Globus pallidus (tissue), 1 donor: ENCODE measurements at places on chromosomes 1 and 21.

GRCh38 chr1:248704606-248705005 lies 2.0 kb upstream of the OR14I1 start:
- DNase-seq: no peak

DNA sequence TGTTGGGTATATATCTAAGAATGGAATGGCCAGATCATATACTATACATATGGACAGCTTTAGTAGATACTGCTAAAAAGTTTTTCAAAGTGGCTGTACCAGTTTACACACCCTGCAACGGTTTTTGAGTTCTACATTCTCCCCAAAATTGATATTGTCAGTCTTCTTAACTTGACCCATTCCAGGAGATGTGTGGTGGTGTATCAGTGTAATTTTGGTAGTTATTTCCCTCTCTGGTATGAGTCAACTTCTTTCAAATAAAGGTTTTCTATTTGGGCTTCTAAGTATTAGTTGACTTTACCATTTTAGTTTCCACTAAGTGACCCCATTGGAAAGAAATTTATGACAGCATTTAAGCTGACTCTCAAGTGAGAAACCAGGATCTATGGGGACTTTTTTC lies 29.2 kb downstream of the INKA2 start:
- DNase-seq: no peak

DNA sequence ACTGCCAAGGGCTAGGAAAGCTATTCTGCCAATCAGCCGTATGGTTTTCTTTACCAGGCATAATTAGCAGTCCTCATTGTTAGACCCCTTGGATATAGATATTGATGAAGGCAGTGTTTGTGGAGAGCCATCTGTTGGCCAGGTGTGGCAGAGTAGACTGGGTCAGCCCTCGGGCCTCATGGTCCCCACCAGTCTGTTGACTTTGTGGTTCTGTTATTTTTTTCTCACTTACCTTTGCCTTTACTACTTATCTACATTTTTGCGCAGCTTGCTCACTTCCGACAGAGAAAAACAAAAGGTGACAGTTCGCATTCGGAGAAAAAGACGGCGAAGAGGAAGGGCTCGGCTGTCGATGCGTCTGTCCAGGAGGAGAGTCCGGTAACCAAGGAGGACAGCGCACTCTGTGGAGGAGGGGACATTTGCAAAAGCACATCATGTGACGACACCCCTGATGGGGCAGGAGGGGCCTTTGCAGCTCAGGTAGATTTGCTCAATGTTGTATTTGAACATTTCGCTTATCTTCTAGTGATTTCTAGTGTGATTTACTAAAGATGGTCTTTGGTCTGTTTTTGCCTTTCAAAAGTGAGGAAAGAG lies 2.3 kb downstream of the PCNT start:
- no peak for DNase-seq

DNA sequence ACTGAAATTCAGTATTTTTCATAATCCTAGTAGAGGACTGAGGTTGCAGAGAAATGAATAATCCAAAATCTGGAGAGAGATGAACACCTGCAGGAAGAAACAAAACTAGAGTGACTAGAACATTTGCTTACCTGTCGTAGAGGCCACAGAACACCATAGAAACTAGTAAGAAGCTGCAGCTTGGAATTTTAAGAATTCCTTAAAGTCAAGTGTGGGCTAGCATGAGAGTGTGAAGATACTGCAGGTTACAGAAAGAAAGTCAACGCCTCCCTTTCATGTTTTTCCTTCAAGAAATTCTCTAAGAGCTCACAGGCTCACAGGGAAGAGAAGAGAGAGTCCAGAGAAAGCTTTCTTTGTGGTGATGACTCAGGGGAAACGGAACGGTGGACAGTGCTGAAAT lies 633.7 kb downstream of the LRRIQ3 start:
- no peak for DNase-seq

GRCh38 chr1:112298558-112298957 lies 97.5 kb upstream of the CTTNBP2NL start:
- DNase-seq: no peak

DNA sequence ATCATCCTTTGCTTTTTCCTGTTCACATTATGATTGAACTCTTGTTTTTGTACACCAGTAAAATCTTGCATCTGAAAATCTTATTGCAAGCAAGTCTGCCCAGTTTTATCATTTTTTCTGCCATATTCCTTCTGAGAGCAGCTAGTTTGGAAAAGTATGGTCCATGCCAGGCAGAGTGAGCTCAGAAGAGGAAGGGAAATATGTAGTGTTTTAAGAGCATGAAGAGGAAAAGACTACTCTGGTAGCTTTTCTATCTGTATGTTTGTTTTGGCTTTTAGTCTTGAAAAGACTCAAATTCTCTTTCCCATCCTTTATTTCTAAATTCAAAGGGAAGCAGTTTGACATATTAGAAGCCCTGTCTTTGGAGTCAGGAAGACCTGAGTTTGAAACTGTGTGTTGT lies 125.8 kb downstream of the NFIA start:
- no peak for DNase-seq

- no peak for DNase-seq
Observed at GRCh38 chr1:14440731-14441130, 157.8 kb upstream of the KAZN start.

- DNase-seq: no peak
Observed at GRCh38 chr1:177983482-177984135, 13.8 kb upstream of the SEC16B start.

- no peak for DNase-seq
Observed at GRCh38 chr1:182682898-182683501, 1.4 kb downstream of the RGS8 start.

DNA sequence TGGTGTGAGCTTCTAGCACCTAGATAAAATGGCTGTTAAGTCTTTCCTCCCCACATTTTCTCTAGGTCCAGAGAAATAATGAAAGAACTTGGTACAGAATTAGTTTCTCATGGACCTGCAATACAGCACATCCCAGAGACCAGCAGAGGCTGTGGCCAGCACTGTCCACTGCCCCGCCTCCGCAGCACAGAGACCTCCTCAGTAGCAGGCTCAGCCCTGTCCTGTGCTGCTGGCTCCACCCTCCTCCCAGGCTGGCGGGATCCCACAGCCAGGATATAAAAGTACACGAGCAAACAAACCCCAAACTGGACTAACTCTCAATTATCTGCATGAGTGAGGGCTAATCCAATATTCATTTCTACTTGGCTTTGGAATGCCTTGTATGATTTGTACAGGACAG lies 401.5 kb downstream of the RPS6KC1 start:
- DNase-seq: no peak
